ENCODE measurements at places on chromosomes 3 and 15.

- DNase-seq = no peak
- H3K27ac ChIP-seq = no peak overlapping the region
- no peaks in the 10 kb centered on the region for H3K36me3 ChIP-seq
- no peaks in the 10 kb centered on the region for H3K27me3 ChIP-seq
- no peaks in the 10 kb centered on the region for H3K4me1 ChIP-seq
These were observed 101.8 kb downstream of the XXYLT1 start for GRCh38 chr3:195169011-195169649.

DNA sequence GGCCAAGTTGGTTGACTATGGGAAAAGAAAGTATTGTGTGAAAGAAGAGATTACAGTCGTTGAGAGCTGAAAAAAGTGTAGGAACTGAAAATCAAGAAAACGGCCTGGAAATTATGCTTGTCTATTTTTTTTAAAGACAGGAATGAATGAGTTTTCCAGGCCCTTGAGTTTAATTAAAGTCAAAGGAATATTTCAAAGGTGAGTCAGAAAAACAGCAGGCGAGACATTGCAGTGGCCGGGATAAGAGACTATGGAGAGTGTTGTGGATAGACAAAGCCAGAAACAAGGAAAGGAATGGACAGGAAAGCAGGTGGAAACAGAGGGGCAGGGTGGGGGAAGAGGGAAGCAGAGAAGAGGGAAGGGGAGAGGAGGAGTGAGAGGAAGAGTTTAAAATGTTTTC, 275.1 kb upstream of the LRTM1 start:
- H3K27ac ChIP-seq = no peak overlapping the region
- DNase-seq = no peak
- H3K4me1 ChIP-seq = no peaks in the 10 kb centered on the region
- H3K36me3 ChIP-seq = no peaks in the 10 kb centered on the region

GRCh38 chr15:68405378-68406250, 26.3 kb downstream of the ITGA11 start:
- no peak overlapping the region for H3K4me3 ChIP-seq
- H3K27me3 ChIP-seq = no peaks in the 10 kb centered on the region
- DNase-seq = no peak
- H3K4me1 ChIP-seq = no peaks in the 10 kb centered on the region

DNA sequence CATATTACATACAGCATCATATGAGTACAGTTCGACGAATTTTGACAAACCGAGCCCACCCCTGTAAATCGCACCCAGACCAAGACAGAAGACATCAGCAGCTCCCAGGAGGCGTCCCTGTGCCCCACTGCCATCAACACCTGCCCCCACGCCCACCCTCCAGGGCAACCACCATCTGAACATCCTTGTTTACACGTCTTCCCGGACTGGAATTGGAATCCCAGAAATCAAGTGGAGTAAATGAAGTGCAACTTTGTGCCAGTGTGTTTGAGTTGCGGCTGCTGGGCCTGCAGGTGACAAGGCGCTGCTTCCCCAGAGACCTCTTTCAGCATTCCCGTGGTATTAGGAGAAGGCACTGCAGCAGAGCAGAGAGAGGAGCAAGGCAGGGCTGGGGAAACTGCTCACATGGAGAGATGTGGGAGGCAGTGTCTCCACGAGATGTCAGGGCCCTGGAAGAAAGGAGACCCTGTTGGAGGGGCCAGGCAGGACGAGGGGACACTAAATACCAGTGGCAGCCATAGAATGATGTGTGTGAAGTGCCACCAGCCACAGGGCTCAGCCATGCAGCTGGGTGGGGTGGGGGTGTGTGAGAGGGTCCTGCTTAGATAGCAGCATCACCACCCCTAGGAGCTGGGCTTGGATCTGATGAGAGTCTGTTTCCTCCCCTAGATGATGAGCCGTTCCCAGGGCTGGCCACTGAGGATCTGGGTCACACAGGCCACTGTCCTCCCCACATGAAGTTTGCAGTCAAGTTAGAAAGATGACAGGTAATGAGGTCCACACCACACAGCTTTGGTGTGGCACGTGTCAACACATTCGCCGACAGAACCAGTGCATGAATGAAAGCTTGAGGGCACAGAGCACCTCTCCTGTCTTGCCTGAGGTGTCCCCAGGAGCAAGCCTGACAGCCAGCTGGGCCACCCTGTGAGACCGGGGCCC, 33.4 kb upstream of the PCSK6 start:
- H3K27me3 ChIP-seq = no peaks in the 10 kb centered on the region
- no peak overlapping the region for H3K27ac ChIP-seq
- DNase-seq = no peak
- H3K36me3 ChIP-seq = no peaks in the 10 kb centered on the region
- peaks cover 19% of the 10 kb centered on the region for H3K4me1 ChIP-seq

DNA sequence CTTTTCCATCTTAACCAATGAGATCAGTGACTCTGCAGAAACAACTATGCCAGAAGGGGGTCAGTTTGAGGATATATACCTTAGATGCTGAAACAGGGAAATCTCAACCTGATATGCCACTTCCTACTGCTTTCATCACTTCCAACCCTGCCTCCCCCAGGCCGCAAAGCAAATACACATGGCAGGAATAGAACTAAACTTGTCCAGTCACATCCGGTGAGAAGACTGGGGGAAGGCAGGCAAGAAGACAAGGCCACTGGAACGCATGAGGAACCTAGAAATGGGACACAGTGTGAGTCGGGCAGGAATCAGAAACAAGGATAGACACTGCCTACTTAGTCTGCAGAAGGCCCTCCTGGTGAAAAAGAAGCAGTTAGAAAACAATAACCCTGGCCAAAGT, 90.6 kb downstream of the MYO5A start:
- no peak for DNase-seq
- no peaks in the 10 kb centered on the region for H3K4me1 ChIP-seq
- no peak overlapping the region for H3K4me3 ChIP-seq
- H3K27ac ChIP-seq = no peak overlapping the region

DNA sequence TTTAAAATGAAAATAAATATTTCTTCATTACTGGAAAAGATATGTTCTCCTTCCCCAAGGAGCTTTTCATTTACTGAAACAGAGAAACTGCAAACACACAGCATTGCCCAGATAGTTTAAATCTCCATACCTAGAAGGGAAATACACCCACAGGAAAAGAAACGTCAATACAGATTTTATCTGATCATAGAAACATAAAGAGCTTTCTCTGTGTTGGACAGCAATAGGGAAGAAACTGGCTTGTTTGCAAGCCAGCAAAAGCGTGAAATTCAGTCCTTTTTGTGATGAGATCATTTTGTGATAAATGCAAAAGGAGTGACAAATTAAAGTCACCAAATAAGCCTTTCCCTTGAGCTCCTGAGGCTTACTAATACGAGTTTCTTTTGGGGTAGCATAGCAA, 398.0 kb downstream of the TIGIT start:
- DNase-seq = no peak
- no peak overlapping the region for H3K27ac ChIP-seq
- no peak overlapping the region for H3K4me3 ChIP-seq

DNA sequence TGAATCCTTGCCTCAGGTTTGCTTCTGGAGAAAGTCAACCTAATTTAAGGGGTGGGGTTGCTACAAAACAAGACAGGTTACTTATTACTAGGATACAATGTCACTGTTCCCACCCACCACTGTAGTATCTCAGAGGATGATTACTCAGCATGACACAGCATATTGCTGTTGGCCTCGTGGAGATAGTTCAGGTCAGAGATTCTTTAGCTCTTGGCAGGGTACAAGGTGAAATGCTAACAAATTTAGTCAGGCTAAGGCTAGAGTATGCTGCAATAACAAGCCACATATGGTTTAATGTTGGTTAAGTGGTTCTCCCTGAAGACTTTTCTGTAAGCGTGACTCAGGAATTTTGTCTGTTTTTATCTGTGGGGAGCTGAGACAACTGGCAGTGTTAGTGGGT, 161.8 kb downstream of the EDEM1 start:
- no peaks in the 10 kb centered on the region for H3K36me3 ChIP-seq
- no peak for DNase-seq

DNA sequence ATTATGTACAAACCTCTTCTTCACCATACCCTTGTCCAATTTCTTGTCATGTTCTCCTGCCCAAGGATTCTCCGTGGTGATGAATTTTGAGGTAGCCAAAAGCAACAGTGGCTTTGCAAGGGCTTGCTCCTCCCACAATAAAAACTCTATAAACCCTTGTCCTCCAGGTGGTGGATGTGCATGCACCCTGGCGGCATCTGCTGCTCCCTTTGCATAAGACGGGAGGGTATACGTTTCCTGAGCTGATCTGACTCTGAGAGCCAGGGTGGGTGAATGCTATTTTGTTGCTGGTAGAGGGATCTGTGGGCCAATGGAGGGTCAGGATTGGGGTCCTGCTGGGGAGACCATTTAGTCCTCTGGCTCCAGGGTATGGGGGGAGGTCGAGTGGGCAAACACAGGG, 5.4 kb downstream of the DNAH1 start:
- no peaks in the 10 kb centered on the region for H3K4me1 ChIP-seq
- H3K4me3 ChIP-seq = no peak overlapping the region
- no peaks in the 10 kb centered on the region for H3K27me3 ChIP-seq
- DNase-seq = no peak
- no peak overlapping the region for H3K27ac ChIP-seq

- no peak for DNase-seq
- H3K27me3 ChIP-seq = no peaks in the 10 kb centered on the region
- no peaks in the 10 kb centered on the region for H3K36me3 ChIP-seq
- H3K4me1 ChIP-seq = no peaks in the 10 kb centered on the region
These were observed 60.5 kb upstream of the CCDC50 start for GRCh38 chr3:191268737-191269136.

DNA sequence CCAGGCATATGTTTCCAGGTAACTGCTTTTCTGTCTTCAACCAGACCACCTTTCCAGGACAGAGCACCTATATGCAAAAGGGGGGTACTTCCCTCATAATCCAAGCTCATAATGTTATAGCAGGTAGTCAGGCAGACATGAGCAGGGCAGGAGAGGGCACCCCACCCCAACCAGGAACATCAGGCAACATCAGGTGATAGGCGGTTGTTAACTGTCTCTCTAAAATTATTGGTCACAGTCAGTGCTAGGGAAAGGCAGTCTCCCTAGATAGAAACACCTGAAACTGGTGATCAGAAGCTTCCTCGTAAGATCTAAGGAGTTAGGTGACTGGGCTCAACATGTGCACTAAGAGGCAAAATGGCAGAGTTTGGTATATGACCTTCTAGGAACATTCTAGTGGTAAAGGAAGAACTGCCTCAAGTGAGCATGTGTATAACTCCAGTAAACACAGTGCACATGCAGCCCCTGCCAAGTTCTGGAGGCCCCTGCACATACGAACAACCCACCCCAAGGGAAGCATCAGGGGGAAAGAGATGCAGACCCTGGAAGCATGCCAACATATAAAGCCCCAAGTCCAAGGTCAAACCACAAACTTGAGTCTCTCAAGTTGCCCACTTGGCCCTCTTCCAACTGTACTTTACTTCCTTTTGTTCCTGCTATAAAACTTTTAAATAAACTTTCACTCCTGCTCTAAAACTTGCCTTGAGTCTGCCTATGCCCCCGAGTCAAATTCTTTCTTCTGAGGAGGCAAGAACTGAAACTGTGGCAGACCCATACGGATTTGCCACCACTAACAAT, 270.9 kb downstream of the ULK4 start:
- H3K36me3 ChIP-seq = no peaks in the 10 kb centered on the region
- no peak overlapping the region for H3K4me3 ChIP-seq
- H3K27me3 ChIP-seq = no peaks in the 10 kb centered on the region
- peak; percentile 46 for DNase-seq
- peaks cover 11% of the 10 kb centered on the region for H3K4me1 ChIP-seq
